ENCODE measurements at places on chromosomes 12 and 14. TPM values are rescaled to one million over a fixed set of nuclear protein-coding genes. Genes with fewer than 3 reads are reported as not detected.

KRT6C gene
- total RNA-seq: not detected

VRTN gene
- total RNA-seq: not detected

TRPV4 gene
- total RNA-seq: 1.4 TPM

TGFB3 gene
- total RNA-seq: 4.1 TPM

KRT75 gene
- not detected for total RNA-seq

LRRK2 gene
- 0.65 TPM for total RNA-seq

KRT7 gene
- 19.2 TPM for total RNA-seq

NDRG2 gene
- 3.6 TPM for total RNA-seq

All from dermis blood vessel endothelial cell (primary cell).